ENCODE measurements at places on chromosomes 2 and 18.

DNA sequence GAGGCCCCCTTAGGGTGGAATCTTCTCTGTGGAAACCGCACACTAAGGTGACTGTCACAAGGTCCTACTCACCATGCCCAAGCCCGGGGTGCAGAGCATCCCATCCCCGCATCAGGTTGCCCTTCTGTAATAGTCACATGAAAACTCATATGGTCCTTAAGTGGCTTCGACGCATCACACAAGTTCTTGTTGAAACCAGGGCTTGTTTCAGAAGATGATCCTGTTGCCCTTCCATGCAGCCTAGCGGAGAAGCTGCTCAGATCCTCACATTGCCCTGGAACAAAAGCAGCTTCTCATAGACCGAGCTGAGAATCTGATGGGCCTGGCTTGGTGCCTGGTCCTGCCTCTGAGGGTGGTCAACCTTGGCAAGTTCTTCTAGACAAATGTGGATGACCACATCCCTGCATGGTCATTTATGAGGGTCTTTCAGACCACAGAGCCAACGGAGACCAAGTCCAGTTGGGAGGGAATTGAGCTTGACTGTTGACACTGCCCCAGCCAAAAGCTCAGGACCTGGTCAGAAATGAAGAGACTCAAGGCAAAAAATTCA, 54.1 kb downstream of the PDCL3 start:
- no peak for DNase-seq

DNA sequence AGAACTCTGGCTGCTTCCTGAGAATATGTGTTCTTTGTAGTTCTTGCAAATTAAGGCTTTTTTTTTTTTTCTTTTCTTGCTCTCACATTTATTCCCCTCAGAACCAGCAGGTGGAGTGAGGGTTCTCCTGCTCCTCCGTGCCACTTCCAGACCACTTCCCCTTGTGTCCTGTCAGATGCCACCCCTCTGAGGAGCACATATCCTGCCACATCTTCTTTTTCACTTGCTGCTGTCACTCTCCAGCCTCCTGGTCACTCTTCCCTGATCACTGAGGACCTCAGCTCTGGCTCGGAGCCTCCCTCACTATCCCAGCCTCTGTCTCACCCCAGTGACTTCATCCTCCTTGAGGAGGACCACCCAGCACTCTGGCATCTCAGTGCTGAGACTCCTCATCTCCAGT, 100.5 kb downstream of the TACR1 start:
- no peak for DNase-seq

DNA sequence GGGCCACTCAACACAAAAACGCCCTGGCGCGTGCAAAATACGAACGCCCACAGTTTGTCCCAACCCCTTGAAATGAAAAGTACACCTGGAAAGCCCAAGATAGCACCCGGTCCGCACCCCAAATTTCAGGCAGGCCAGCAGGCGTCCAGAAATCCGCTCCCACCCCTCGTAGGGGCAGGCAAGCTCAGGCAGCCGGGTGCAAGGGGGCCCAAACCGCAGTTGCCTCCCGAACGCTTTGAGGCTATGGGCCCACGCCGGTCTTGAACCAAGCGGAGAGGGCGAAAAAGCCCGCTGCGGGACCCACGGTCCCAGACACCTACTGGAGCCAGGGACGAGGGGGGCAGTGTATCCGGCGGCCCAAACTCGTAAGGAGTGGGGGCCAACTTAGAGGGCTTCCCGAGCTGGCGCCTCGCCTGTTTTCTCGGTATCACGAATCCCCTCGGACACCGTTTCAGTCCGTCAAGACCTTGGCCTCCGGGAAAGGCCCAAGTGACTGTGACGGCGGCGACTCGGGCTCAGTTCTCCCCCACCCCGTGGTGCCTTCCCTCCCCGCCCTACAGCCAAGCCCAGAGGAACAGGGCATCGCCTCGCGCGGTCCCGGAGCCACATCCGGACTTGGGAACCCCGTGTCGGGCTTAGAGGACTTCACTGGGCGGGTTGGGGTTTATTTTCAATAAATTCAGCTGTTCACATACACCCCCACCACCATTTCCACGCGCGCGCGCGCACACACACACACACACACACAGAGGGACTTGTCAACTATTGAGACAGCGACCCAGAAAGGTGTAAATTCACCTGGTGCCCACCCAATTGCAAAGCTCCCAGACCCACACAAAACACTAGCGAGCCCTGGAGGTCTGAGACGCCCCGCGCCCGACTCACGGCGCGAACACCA, 6.2 kb upstream of the SATB2 start:
- DNase-seq, result no peak

DNA sequence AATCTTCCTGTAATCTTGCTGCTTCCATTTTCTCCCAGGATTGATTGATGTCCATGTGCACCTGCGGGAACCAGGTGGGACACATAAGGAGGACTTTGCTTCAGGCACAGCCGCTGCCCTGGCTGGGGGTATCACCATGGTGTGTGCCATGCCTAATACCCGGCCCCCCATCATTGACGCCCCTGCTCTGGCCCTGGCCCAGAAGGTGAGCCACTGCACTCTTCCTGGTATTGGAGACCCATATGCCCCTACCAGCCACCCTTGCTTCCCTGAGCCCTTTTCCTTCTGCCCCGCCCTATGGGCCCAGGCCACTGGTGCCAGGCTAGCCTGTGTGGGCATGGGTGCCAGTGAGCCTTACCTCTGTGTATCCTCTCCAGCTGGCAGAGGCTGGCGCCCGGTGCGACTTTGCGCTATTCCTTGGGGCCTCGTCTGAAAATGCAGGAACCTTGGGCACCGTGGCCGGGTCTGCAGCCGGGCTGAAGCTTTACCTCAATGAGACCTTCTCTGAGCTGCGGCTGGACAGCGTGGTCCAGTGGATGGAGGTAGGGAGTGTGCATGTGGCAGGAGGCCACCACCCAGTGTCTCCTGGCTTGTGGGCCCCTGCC, 20.3 kb downstream of the CAD start:
- DNase-seq, result no peak

GRCh38 chr2:240491483-240491882, 56.0 kb downstream of the GPC1 start:
- no peak for DNase-seq

DNA sequence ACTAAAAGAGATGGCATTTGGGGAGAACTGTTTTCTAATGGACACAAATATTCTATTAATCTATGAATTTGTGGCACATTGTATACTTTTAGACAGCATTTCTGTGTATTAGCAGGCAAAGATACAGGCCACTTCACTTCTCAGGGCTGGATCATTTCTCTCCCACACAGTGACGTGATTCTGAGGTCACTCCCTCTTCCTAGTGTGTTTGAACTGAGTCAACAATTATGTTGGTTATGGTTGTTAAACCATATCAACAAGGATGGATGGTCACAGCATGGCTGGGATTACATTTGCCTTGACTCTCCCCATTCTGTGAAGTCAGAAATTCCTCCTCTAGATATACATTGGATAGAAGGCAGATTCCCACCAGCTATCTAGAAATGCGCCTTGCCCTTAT, 11.6 kb downstream of the NOSTRIN start:
- DNase-seq, result no peak

DNA sequence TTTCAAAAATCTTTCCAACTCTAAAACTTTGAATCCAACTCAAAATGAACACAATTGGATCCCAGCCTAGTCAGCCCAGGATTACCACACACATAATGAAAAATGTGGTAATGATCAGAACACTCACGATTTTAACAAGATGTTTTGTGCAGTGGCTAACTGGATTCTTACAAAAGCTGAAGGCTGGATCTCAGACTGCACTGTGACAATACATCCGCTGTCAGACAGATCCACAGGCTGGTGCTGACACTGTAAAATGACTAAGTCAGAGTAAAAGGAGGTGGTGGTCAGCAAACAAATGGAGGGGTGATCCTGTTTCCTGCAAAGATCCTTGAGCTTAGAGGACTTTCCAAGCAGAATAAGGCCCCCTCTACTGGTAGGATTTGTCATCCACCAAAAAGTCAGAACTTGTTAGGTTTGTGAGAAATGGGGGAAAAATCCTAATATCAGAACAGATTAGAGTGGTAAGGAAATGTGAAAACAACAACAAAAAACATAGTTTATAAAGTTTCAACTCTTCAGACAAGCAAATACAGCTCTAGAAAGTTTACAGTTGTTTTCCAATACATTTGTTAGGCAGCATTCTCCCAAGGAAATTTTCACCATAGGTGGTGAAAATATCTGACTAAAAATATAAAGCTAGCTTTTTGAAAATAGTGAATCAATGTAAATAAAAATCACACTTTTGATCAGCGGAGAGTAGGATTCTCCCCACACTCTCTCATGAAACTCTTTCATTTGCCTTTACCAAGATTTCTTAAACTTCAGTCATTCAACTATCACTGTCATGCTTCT, 211.9 kb downstream of the AGPS start:
- no peak for DNase-seq
